ENCODE measurements at places on chromosomes 1 and 21.

- DNase-seq, result peak; percentile 91
These were observed 25.6 kb downstream of the SLC45A1 start for GRCh38 chr1:8343464-8344001.

DNA sequence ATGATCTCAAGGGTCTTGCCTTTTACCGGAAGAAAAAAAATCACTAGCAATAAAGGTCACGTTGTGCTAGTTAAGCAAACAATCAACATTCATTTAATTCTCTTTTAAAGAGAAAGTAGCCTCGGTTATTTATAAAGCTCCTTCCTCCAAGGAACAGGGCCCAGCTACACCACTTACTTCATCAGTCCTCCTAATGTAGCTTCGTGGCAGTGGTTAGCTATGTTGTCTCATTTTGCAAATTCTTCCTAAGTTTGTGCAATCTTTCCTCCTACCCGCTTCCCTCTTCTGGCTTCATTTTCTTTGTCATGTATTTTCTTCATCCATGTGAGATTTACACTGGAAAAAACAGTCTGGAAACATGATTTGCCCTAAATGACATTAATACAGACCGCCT, 554.2 kb downstream of the NUF2 start:
- no peak for DNase-seq

GRCh38 chr21:25424048-25424447, 183.2 kb downstream of the MRPL39 start:
- DNase-seq, result no peak

DNA sequence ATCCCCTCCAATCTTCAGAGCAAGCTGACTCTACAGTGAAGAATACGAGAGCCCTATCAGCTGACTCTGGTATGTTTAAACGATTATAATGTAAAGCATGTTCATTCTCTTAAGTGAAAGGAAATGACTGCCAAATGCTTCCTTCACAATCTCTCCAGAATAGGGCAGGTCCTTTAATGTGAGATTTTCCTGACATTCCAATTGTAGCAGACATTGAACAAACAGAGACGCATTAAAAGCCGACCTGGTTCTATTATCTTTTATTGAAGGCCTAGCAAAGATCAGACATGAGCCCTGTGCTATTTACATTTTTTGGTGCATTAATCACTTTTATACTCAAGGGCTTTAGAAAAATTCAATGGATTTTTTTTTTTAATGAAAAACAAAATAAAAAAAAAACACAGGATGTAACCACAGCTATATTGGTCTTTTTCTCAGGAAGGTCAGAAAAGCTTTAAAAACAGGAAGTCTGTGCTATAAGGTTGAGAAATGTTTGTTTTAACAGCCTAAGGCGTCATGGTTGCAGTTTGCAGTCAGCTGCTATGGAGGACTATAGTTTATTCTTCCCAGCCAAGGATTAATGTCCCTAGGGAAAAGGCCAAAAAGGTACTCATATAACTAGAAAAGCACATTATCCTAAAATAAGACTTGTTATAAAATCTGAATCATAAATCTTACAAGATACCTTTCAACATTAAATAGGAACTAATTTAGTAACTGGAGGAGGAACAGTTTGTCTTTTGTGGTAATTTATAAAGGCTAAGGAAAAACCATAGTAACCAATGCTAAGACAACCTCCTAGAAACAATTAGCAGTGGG, 104.8 kb downstream of the RERE start:
- no peak for DNase-seq

DNA sequence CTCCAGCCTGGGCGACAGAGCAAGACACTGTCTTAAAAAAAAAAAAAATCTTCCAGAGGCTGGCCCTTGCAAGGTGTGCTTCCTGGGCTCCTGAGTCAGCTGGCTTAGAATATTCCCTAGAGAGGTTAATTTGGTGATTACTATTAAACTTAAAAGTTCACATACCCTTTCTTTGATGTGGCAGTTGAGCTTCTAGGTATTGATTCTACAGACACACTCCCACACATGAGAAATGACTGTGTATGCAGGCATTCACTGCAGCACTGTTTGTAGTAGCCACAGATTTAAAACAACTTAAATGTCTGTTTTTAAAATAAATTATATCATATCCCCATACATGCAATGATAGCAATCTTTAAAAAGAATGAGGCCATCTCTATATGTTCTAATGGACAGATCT, 93.4 kb downstream of the GDAP2 start:
- DNase-seq, result no peak

DNA sequence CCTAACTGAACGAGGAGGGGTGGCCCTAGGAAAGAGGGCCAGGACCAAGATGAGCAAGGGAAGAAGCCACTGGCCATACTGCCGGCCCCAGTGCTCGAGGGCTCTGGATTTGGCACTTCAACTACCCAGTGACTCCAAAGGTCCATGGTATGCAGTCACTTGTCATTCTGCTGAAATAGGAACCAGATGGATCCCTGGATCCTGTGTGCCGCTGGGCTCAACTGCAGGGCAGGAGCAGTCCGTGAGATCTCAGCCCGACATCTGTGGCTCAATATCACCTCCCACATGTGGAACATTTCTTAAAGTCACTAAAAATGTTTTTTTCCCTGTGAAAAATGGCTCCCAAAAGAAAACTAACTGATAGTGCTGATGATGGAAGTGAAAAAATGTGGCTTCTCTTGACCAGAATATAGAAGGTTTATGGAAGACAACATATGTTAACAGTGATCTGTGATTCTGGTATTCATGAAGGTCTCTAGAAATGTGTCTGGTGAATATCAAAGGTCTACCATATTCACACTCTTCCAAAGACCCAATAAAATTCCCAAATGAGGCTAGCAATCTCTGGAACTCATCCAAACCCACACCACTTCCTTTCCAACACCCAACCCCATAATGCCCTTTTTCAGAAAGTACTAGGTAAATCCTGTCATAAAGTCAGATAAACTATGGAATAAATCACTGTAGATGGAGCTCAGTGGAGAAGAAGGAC, 24.1 kb downstream of the PAFAH2 start:
- no peak for DNase-seq

DNA sequence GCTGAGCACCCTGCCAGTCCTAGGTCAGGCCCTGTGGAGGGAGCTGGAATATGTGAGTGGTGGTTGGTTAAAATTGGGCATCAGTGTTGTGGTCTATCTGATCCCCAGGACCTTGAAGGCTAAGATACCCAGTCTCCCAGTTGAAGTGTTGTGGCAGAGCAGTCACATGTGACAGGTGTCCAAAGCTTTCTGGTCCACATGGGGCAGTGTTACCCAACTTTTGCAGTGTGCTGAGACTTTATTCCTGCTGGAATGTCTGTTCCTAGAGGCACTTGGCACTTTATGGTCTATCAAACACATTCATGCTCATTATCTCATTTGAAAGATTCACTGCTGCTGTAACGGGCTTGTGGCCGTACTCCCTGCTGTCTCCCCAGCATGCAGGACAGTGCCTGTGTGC, 21.0 kb upstream of the LORICRIN start:
- no peak for DNase-seq

- DNase-seq, result no peak
These were observed 37.6 kb downstream of the OR10R2 start for GRCh38 chr1:158509471-158510156.

DNA sequence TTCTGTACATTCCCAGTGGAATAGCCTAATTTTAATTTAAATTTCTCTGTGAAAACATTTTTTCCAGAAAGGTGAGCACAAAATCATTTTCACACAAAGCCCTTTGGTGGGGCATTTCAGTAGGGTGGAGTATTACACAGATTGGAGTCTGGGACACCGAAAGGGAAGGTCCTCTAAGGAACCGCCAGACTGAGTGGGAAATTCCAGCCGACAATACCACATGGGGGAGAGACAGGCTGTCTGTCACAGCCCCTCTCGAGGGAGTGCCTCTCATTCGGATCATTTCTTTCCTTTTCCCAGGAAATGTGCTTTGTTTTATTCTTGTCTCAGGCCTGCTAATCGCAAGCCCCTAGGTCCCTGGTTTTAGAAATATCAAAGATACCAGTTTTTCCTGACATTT, 150.6 kb upstream of the HOOK1 start:
- DNase-seq, result no peak

DNA sequence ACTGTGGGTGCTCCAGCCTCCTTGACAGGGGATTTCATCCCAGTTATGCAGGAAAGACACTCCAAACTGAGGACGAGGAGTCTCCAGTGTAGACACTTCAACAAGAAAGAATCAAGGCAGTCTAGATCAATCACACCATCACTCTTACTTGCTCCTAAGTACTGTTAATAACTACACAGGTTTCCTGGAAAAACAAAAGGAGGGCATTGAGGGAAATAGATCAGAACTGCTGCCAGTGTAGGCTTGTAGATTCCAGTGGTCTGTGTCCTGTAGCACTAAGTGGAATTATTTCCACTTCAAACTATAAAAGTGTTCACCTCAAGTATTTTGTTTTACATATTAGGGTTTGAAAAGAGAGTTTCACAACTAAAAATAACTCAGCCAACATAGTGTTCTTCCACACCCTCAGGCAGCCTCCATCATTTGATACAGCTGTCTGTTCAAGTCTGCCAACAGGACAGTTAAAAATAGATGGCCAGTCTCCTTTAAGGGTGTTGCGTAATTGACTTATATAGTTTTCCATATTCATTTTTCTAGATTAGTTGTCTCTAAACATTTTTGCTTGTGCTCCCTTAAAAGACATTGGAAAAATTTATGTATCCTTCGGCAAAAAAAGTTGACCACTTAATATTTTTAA, 32.0 kb upstream of the AGL start:
- no peak for DNase-seq

Measured in right atrium auricular region (tissue), 2 donors.